Tibial nerve (tissue), 4 donors: ENCODE measurements at places on chromosomes 12 and 14. TPM values are rescaled to one million over a fixed set of nuclear protein-coding genes. Genes with fewer than 3 reads are reported as not detected.
A peak's percentile ranks its signal among the peaks of the same experiment; 100 is the strongest.

DNA sequence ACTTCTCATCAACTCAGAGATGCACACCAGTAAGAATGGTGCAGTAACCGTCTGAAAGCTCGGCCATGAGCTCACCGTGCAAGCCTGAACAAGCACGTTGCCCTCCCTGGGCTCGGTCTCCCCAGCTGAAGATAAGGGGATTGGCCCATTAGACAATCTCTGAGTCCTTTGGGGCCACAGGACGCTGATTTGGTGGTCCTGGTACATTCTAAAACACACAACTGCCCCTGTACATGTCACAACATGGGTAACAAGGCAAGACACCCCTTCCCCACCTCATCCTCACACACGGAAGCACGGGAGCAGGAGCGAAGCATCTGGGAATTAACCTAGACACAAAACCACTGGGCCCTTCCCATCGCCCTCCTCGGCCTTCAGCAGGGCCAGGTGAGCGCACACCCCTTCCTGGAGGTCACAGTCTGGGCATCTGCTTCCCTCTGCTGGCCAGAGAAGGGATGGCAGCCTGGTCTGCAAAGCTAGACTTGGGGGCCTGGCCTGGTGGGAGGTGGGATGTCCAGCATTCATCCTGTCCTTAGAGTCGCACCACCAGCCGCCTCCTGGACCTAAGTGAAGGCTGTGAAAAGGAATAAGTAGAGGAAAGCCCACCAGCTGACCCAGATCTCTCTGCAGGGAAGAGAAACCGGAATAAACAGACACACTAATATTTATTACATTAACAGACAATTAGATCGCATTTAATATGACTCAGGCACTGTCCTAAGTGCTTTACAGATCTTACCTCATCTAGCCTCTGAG lies 18.9 kb upstream of the SMUG1 start:
- peak; percentile 67 for DNase-seq

The INSM2 gene
- not detected for total RNA-seq

GRCh38 chr12:132527186-132527882 lies 37.4 kb downstream of the FBRSL1 start:
- no peak for DNase-seq

DNA sequence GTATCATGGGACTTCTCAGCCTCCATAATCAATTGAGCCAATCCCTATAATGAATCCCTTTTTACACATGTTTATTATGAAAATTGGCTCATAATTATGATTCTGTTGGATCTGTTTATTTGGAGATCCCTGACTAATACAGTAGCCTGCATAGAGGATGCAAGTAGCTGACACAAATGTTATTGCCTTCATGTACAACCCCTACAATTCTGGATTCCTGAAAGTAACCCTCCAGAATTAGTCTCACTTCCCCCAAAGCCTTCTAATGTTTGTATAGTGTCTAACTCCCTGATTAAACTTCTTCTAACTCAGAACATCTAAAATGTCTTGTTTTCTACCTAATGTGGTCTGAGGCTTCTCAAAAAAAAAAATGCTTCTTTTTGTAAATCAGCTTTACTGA lies 6.6 kb upstream of the SMIM10L1 start:
- DNase-seq: no peak

DNA sequence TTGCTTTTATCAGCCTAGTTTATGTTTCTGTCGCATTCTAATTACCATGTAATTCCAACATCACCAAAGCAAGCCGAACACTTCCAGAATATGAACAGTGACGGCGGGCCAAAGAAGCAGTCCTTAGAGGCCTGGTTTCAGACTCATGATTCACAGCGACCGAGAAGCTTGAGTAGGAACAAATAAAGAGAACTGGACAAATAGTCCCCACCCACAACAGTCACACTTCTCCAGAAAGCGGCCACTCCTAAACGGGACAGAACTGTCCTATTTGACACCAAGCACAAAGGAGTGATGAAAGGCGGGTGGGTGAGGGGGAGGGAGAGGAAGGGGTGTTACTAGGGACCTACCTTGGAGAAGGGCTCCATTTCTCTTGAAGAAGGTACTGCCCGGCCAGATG lies 136.4 kb downstream of the FOXN3 start:
- no peak for DNase-seq

GRCh38 chr12:58367041-58367440 lies 425.7 kb downstream of the ATP23 start:
- no peak for DNase-seq

DNA sequence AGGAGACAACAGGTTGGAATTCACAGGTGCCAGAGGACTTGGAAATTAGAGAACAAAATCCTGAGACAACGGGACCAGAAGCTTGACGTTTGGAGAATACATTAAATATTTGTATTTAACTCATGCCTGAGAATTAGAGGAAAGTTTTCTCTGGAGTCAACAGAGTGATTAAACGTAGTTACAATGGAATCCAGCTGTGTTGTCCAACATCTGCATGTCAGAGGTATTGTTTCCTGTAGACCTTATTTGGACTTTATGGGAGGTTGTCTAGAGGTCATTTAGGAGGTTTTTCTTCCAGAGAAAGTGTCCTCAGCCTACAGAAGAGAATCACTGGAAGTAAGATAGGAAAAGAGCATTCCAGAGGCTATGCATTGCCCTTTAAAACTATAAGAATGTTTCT lies 45.1 kb upstream of the RERGL start:
- no peak for DNase-seq

The CHGA gene
- not detected for total RNA-seq

DNA sequence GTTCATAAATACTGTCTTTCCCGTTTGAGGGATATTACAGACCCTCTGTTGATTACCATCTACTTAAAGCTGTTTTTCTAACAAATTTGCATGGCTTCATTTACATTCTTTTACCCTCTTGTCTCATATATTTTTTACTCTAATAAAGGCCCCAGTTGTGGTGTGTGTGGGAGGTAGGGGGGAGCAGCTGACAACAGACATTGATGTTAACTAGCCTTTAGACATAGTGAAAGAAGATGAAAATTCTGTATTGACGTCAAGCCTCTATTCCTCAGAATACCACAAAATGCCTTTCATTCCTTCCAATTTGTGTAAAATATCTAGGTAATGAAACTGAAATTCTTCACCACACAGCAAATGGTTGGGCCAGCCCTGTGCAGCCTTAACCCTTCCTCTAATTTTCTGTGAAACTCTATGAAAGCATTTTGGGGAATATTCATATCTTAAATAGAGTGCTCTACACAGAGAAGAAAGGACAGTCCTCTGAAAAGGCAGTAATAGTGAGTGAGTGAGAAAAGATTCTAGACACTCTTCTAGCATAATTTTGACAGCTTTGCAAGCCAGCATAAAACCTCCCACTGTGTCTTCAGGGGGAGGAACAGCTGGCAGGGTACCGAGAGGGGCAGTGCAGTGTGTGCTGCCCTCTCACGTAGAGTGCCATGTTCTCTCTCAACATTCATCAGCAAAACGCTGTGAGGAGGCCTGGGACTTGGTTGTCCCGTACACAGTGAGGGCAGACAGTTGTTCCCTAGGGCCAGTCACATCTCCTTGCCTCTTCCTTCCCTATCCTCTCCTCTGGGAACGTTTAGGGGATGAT lies 20.1 kb upstream of the CERS5 start:
- no peak for DNase-seq

DNA sequence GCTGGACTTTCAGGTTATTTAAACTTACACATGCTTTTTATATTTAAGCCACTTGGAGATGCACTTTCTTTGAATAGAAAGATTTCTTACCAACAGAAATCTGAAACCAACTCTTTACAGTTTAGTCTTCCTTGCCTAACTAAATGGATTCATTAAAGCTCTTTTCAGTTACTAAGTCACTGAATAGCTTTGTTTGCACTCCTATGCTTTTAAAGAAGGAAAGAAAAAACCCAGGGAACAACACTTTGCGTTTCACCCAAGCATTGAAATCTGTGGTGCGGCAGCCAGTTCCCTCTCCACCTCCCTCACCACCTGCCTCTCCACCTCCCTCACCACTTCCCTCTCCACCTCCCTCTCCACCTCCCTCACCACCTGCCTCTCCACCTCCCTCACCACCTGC lies 70.3 kb downstream of the RIMBP2 start:
- no peak for DNase-seq

The OR6C2 gene
- total RNA-seq: not detected

The OTX2 gene
- total RNA-seq: not detected

- DNase-seq: peak; percentile 38
Observed at GRCh38 chr12:91111366-91112325, at the start of gene LUM. Gene LUM (minus strand): TSS chr12:91111494. CDS start chr12:91108979, 2,515 bp downstream.

- DNase-seq: no peak
Observed at GRCh38 chr12:115380546-115381120, 696.7 kb upstream of the TBX3 start.

GRCh38 chr14:100868621-100869370 lies 34.7 kb downstream of the RTL1 start:
- no peak for DNase-seq

- no peak for DNase-seq
Observed at GRCh38 chr12:89357297-89357730, 5.0 kb upstream of the DUSP6 start.

DNA sequence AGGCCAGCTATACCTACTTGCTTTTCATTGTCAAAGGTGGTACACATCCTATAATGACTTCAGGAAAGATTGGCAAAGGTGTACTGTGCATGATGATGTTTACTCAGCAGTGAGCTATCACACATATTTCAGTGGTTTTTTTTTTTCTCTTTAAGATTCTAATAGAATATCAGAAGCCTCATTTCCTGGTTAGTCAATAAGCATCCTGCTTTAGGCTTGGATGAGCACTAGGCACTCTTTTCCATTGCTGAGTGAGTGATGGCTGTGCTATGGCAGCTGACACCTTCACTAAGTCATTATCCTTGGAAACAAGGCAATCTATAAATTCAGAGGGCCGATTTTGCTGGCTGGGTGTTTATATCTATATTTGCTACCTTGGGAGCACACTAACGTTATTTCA lies 161.1 kb upstream of the RASSF8 start:
- DNase-seq: no peak

DNA sequence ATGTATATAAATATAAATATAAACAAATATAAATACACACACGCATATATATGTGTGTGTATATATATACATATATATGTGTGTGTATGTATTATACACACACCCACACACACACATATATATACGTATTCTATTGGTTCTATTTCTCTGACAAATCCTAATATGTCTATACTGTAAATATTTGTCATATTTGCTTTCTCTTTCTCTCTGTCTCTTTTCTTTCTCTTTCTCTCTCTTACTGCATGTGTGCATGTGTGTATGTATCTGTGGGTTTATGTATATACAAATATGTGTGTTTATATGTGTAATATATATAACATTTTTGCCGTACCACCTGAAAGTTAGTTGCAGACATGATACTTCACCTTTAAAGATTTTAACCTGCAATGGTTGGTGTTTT lies 174.2 kb upstream of the PLEKHG7 start:
- DNase-seq: no peak

DNA sequence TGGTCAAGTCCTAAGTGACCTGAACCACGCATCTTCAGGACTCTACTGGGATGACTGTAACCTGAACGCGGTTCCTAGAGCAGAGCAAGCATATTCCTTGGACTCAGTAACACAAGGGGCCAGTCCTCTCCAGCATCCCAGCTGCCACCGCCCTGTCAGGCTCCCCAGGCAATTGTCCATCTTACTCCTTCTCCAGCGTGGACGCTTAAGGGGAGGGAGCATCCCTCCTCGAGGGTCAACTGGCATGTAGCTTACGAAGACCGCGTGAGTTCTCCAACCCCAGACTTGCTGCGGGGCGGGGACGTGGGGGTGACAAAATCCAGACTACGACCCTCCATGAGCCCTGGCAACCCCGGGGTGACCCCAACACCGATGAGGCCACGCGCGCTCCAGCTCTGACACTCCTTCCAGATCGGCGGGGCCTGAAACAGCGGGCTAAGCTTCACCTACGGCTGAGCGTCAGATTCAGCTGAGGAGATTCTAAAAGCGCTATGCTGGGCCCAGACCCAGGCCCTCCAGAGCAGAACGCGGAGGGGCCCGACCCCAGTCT lies 846 bp upstream of the MTHFD1 start:
- DNase-seq: peak; percentile 20

The CELA1 gene
- total RNA-seq: not detected

DNA sequence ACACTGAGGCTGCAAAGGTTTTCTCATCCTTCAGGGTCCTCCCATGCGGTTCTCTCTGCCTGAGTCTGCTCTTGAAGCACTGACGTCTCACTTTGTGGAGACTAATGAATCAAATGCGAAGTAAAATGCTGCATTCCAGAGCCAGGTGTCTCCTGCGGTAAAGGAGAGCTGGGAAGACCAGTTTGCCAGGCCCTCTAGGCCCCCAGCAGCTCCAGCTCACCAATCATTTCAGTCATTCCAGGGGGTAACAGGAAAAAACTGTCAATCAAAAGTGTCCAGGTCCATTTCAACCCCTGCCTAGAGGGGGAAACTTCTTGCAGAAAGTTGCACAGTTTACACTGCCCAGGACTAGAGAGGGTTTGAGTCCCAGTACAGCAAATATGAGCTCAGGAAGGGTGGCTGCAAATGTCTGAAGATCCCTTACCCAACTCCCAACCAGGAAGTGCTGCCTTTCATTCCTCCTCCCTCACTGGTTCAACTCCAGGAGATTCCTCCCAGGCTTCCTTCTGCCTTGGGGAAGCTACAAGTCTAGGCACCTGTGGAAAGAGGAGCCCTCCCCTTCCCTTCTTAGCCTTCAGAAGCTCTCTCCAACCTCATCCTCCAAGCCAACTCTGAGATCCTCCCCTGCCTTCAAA lies 2.7 kb upstream of the NXPH4 start:
- no peak for DNase-seq

GRCh38 chr12:76927170-76927784 lies 48.5 kb upstream of the CSRP2 start:
- peak; percentile 27 for DNase-seq

DNA sequence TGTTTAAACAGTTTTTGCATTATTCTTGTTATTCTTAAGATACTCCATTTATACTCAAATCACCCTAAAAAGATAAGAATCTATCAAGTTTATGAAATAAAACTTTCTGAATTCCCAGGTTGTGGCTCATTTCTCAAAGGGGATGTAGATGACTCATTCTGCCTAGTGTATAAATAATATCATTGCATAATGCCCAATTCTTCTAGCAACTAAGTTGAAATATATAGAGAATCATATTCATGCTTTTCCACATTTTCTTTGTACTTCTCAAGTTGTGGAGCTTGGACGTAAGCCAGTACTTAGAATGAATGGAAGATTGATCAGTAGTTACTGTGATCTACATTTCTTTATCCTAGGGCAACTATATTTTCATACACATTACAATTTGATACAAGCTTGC lies 201.1 kb downstream of the PPFIA2 start:
- no peak for DNase-seq

The RAD51AP1 gene
- 2.5 TPM for total RNA-seq

The KRT78 gene
- total RNA-seq: not detected

The LMNTD1 gene
- total RNA-seq: not detected

The MMP19 gene
- total RNA-seq: 3.5 TPM

GRCh38 chr12:88145567-88146505 lies 3.7 kb downstream of the TMTC3 start:
- DNase-seq: no peak

GRCh38 chr14:74976264-74977113 lies 21.1 kb upstream of the PGF start:
- no peak for DNase-seq

DNA sequence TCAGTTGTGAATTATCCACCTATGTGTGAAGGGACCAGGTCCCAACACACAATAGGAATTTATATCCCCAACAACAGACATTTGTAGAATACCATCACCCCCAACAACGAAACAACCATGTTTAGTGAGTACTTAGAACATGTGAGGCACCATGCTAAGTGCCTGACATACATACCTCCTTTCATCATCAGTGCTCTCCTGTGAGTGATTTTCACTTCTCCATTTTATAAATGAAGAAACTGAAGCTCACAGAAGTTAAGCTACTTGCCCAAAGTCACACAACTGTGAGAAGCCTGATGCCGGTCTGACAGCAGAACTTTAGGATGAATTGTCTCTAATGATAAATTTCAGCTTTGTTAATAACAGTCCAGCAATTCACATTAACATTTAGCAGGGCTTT lies 35.4 kb downstream of the SPTB start:
- DNase-seq: no peak
